ENCODE measurements at places on chromosomes 11 and 22. TPM values are rescaled to one million over a fixed set of nuclear protein-coding genes. Genes with fewer than 3 reads are reported as not detected.

GRCh38 chr11:36288442-36289225, 590 bp downstream of the COMMD9 start:
- no peak for DNase-seq

IGLL1 gene
- polyA plus RNA-seq, result not detected

GRCh38 chr11:64053699-64054098, 18.0 kb downstream of the FLRT1 start:
- no peak for DNase-seq

DNA sequence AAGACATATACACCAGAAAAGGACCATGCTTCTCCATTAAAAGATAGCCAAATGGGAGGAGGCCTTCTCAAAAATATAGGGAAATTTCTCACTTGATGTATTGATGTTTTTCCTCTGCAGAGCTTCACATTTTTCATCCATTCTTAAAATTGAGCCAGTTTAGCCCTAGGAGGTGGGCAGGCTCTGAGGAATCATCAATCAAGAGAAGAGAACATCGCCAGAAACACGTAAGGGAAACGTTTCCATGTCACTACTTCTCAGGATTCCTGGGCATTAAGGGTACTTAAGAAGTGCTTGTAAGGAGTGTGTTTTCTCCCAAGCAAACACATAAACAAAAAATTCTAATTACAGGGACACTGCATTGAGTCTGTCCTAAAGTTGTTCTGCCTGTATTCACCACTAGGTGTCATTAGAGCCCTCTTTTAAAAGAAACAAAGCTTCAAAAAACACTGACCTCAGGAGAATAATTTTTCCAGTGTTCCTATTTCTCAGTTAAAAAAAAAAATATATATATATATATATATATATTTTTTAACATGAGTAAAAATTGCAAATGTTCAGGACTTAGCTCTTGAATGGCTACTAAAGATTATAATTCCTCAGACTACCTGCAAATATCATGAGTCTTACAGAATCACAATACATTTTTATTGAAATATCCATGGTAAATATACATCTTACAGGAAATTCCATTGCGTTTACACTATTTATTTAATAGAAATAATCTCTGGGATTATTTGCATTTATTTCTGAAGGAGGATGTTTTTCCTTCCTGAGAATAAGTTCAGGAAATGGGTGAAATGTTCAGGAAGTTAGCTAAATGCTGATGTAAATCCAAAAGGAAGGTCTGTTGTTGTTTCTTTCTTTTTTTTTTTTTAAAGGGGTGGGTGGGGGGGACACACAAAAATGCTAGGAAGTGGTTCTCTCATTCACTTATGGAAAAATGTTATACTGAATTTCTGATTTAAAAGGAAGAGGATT, 16.0 kb downstream of the FZD4 start:
- DNase-seq, result no peak

DNA sequence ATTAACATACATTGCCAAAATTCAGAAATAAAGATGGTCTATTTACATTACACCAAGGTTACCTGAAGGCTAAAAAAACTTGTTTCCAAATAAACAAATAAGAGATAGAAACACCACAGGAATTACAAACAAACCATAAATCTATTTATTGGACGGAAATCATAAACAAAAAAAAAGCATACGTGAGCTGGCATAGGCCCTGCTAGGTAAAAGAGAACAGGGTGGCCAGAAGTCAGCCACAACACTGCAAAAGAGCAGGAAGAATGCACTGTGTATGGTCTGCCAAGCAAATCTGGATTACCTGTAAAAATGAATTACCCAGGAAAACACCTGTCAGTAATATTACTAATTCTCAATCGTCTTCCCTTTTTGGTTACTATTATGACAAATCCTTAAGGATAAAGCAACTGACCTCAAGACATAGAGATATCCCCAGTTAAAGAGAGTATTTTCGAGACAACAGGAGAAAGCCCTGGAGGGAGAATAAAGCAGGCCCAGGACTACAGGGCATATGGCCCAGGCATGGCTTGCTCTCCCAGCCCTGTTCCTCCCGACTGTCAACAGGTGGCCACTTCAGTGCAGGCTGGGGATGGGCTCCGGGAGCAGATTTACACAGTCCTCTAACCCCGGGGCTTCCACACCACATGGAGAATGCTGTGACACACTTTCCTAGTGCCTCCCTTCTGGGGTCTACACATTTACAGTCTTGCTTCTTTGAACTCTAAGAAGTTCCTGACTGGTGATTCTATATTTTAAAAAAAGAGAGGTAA, 18.0 kb downstream of the PPP2R1B start:
- DNase-seq, result no peak
